ENCODE measurements at places on chromosomes 11 and 22.

GRCh38 chr22:19772673-19773469 lies 12.3 kb downstream of the TBX1 start:
- DNase-seq: no peak

DNA sequence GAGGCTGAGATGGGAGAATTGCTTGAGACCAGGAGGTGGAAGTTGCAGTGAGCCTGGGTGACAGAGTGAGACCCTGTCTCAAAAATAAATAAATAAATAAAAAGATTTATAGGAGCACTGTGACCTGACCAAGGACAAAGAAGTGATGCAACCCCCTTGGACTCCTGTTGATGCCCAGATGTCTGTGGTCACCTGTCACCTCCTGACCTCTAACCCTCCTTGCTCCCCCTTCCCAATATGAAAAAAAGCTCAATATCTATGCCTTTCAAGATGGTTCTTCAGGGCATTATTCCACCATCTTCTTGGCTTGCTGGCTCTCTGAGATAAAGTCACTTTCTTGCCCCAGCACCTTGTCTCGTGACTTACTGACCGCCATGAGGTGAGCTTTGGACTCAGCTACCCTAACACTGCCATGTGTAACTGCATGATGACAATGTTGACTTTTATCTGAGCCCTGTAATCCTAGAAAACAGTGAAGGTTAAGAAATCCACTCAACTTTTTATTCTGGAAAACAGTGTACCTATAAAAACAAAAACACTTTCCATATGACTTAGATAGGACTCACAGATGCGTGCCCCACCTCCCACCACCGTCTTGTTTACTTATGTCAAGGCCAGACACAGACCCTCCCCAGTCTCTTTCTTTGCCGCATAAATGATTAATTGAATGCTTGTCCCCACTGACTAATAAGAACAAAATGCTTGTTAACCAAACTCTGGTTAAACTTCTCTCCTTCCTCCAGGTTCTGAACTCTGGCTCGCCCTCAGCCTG lies 360.5 kb downstream of the BUD13 start:
- DNase-seq: no peak

DNA sequence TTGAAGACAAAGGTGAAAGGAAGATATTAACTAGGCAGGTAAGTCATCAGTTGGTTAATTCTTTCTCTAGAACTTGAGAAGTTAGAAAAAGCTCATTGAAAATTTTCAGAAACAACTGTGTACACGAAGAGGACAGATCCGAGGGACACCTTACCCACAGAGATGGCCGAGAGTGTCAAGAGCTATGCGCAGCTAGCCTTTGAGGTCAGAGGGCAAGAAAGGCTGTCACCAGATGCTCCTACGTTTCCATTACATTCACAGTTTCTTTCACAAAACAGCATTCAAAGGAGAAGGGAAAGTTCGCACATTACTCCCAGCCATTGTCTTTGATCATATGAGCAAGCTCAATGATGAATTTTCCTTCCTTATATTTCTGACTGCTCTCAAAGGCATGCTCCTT lies 34.8 kb downstream of the YPEL1 start:
- no peak for DNase-seq

DNA sequence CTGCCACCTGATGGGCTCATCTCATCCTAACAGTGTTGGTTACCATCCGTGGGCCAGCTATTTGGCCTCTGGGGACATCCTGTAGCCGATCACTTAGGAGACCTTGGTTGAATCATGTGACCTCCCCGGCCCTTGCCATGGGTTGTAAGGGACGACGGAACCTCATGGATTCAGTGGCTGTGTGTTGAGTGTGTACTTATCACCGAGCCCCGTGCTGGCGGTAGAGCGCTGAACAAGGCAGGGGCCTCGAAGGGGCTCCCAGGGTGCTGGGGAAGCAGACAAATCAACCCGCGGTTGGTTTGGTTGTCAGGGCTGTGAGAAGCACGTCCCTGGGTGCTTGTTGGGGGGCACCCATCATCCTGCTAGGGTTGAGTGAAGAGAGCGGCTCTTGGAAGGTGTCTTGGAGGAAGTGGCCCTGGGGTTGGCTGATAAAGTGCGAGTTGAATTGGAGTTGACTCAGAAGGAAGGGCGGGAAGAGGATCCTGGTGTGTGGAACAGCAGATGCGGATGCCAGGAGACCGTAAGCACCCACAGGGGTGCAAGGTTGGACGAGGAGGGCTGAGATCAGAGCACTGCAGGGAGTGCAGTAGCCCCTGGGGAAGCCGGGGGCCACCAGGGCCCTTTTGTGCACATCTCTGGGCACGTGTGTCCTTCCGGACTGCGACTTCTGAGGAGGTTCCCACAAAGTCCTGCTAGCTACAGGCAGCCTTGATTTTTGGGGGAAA lies 53.6 kb downstream of the MPPED1 start:
- DNase-seq: no peak

GRCh38 chr11:17640493-17641164 lies 78.7 kb upstream of the MYOD1 start:
- no peak for DNase-seq

DNA sequence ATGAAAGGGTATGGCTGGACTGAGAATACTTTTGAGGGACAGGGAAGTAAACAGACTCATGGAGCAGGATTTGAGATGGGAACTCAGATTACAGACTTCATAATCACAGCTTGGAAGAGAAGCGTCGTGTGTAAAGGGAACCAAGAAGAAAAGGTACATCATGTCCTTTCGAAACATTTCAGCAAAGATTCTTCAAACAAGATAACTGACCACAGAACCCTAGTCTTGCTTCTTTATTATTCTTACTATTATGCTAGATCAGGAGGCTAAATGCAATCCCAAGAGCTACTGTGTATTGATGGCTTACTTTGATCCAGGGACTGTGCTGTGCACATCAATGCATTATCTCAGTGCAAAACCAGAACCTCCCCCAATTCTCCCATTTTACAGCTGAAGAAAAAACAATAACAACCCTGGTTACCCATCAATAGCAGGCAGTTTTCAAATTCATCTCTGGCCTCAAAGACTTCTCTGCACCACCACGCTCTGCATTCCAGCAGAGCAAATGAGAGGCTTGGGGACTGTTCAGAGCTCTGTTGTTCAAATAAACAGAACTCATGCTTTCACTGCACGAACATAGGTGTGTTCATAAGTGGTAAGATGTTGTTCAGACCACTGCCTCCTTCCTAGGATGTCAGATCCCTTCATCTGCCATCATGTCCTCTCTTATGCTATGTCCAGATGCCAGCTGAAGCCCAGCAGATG lies 104.8 kb upstream of the NAV2 start:
- no peak for DNase-seq

DNA sequence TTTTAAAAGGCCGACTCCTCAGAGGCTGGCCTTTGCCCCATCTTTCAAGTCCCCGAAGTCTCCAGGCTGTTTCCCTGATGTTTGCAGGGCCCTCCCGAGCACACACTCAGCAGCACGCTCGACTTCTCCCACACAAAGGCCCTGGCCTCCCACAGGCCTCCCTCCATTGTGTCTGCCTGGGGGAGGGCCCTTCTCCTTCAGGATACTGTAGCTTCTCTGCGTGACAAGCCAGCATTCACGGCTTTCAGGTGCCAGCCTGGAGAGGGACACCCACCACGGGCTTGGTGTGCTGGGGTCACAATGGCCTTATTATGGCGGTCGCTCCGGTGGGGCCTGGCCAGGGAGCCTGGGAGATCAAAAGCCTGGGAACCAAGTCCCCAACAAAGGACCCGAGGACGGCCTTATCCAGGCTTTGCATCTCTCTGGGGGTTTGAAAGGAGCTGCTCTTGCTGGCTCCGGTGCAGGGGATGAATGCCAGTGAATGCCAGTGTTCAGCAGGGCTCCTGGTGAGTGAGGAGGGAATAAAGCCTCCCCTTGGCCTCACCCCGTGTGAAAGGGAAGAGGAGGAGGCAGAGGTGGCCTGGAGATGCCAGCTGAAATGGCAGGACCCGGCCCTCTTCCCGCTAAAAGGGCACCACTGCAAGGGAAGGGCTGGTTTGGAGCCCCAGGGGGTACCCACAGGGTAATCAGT lies 55.0 kb downstream of the TRAF6 start:
- DNase-seq: no peak

GRCh38 chr11:2997406-2997805 lies 5.3 kb upstream of the NAP1L4 start:
- DNase-seq: no peak

GRCh38 chr11:113376156-113376555 lies 11.4 kb upstream of the ANKK1 start:
- DNase-seq: no peak

- DNase-seq: no peak
Observed at GRCh38 chr11:91664521-91664920, 560.1 kb upstream of the FAT3 start.

DNA sequence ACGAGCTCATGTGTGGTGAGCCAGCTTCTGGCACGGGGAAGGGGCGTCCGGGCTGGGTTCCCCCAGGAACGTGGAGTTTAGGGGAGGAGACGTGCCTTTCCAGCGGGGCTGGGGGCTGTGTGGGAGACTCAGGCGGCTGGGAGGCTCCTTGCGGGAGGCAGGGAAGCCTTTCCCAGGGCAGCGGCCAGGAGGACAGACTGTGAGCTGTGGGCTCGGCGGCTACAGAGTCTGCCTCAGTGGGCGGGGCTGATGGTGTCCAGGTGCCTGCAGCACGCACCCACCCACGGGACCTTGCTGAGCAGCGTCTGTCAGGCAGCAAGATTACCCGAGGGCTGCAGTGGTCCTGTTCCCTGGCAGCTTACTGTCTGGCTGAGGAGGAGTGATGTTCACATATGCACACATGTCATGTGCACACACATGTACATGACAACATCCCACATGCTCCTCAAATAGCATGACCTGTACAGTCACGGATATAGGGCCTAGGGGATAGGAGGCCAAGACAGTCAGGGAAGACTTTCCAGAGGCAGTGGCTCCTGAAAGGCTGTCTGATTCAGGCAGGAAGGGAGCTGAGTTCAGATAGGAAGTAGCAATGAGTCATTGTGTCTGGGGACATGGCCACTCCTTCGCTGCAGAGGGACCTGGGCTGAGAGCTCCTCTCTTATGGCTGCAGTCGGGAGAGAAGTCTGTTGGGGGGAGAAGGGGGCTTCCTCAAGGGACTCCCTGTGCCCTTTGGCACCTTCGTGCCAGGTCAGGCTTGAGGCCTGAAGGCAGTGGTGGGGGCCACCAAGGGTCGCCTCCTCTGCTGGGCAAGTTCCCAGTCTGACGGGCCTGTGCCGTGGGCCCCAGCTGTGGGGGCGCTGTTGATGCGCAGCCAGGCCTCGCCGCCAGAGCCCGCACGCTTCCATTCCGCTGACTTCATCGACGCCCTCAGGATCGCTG lies 23.3 kb upstream of the PPP6R3 start:
- DNase-seq: no peak

DNA sequence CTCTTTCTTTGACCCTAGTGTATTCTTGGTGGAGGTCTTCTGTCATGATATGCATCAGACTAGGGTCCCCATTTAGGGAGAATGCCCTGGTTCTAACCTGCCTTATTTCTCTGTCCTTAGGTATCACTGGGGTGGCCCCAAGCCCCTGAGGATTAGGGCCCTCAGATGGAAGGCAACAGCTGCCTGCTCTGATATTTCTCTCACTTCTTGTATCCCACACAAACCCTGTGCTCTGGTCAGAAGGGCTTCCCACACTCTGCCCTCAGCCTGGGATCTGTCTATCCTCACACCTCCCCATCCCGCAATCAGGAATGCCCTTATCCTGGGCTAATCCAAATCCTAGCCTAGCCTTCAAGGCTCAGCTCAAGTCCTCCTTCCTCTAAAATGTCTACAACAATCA lies 75.5 kb downstream of the KCNC1 start:
- no peak for DNase-seq

GRCh38 chr11:69430566-69430965 lies 50.9 kb upstream of the LINC01488 start:
- DNase-seq: no peak

- no peak for DNase-seq
Observed at GRCh38 chr22:39820256-39820655, 73.3 kb downstream of the ENTHD1 start.

- no peak for DNase-seq
Observed at GRCh38 chr11:112795142-112795815, 165.9 kb upstream of the NCAM1 start.

DNA sequence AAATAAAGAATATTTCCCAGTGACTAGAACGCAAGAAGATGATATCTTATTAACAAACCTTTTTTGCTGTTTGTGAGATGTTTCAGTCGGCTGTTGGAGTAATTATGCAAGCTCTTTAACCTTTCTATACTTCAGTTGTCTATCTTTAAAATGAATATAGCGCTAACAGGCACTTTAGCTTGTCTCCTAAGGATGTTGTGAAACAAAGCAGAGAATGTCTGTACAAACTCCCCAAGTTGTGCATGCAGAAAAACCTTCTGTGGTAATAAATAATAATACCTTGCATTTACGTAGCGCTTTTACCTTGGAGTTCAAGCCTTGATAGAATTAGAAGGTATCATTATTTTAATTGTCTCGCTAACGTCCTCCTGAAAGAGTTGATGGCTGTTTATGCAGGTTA lies 1.9 kb upstream of the KDM2A start:
- DNase-seq: no peak

GRCh38 chr11:124766156-124766555 lies 4.1 kb upstream of the ESAM start:
- DNase-seq: no peak

DNA sequence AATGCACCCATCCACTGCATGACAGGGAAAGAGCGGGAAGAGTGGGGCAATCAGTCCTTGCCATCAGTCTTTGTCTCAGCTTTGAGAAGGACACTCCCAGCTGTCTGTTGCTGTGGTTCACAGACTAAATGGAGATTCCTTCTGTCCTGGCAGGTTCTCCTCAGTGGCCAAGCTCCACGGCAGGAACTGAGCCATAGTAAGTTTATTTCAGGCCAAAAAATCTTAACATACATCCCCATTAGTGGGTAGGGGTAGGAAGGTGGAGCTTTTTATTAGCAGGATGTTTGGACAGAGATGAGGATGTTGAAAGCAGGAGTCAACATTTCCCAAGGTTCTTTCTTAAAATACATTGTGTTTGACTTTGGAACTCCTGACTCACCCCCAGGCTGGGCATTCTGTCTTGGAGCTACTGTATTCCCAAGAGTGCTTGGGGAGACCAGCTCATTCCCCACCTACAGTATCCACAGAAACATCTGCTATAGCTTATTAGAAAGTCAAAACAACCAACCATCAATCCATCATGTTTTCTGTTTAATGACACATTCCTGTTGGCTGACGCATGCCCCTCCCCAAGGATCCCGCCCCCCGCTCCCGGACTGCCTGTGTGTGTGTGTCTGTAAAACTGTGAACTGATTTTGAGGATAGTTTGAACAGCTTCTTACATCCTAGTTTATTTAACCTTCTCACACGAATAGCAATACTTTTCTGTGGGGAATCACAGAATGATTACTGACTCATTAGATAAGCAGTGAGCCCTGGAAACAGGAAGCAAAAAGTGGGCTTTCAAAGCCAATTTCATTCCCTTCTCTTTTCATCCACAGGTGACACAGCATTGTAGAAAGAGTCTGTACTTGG lies 109.5 kb downstream of the CCDC81 start:
- DNase-seq: no peak

- no peak for DNase-seq
Observed at GRCh38 chr11:66860449-66860831, 3.6 kb downstream of the LRFN4 start.

GRCh38 chr11:62539238-62539925 lies 7.2 kb downstream of the AHNAK start:
- no peak for DNase-seq
